NCI-H526 (cell line): ENCODE measurements at places on chromosomes 3 and 15.
A peak's percentile ranks its signal among the peaks of the same experiment; 100 is the strongest.

GRCh38 chr15:40002295-40002694, 36.7 kb downstream of the SRP14 start:
- peak; percentile 97 for DNase-seq

DNA sequence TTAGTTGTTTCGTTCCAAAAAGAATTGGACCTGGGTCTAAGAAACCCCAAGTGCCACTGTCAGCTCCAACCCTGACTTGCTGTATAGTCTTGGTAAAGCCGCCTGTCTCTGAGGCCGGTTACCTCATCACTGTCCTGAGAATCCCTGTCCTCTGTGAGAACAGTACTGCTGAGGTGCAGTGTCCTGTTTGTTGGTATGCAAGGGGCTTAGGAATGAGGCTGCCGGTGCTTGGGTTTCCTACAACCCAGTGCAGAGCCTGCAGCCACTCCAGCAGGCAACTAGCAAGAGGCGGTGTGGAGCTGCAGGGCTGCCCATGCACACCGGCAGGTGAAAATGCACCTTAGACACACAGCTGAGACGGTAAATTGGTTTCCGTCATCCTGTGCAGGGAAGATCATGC, 52.0 kb upstream of the ATG7 start:
- no peak for DNase-seq

- DNase-seq: no peak
Observed at GRCh38 chr3:48428088-48428571, 1.8 kb downstream of the PLXNB1 start.

DNA sequence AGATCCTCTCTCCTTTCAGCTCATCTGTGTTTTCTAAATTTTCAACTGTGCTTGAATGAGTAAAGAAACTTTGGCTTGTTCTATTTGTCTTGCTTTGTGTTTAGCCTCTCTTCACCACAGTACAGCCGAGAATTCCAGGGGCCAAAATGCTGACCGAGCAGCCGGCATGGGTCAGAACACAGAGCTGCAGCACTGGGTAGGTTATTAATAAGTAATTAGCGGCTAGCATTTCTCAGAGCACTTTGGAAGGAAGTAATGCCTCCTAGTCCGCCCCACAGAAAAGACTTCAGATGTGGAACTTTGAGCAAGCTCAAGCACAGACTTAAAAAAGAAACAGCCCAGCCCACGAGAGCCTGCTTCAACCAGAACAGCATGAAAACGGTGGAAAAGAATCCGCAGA, 343.9 kb downstream of the ARRDC4 start:
- no peak for DNase-seq

GRCh38 chr15:92001307-92001706, 147.8 kb downstream of the SLCO3A1 start:
- no peak for DNase-seq

DNA sequence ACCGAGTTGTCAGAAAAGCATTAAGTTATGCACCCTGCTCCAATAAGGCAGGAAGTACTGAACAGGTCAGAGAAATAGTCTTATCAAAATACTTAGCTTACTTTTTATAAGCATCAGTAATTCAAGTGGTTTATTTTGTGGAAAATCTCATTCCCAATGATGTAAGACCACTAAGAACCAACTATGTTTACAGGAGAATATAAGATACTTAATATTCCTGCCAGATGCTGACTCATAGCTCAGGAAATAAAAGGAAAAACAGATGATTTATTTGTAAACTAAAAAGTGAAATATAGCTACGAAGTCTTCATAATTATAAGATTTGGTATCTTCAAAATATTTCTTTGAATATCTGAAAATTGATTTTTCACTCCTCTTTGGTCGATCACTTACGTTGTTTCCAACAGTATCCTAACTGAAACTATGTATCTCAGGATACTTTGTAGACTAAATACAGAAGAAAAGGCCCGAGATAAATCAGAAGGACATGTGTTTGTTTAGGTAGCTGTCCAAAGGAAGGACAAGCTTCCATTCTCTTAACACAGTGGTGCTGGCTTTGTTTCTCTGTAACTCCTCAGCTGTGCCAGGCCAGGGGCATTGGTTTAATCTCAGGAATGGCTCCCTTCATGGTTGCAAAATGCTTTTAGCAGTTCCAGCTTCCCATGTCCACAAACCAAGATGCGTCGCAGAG, 295.8 kb downstream of the GBE1 start:
- DNase-seq: no peak

- DNase-seq: no peak
Observed at GRCh38 chr3:33364531-33365128, 75.6 kb downstream of the UBP1 start.

DNA sequence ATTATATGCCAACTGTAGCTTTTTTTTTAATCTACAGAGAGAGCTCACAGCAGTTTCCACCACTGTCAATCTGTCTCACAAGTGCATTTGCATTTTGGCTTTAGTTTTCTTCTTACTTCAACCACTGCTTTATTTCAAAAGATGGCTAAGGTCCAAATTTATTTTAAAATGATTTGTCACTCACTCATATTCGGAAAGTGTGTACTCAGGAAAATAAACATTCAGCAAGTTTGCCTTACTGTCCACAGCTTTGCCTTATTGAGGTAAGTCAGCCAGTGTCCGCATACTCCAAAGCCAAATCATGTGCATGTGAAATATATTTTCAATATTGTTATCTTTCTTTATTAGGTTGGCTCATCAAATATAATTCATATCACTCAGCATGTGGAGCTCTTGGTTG, 240.7 kb upstream of the ARHGEF26 start:
- no peak for DNase-seq

DNA sequence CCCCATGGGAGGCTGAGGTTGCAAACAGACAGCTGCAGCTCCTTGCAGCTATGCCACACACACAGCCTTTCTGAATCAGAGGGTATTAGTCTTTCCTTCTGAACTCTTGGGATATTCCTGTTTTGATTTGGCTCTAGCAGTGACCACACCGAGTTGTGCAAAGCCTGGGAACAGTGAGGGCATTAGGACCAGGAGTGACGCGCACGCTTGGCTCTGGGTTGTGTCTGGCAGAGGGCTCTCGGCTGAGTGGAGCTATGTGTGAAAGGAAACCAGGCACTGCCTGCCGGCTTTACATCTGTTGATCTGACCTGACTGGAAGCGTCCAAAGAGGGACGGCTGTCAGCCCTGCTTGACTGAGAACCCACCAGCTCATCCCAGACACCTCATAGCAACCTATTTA, at the start of gene GALNT15:
TSS of gene GALNT15 (plus strand) at position 292 of the 400 bp plus-strand sequence. CDS start 472 bp downstream, outside the sequence.
- no peak for DNase-seq

DNA sequence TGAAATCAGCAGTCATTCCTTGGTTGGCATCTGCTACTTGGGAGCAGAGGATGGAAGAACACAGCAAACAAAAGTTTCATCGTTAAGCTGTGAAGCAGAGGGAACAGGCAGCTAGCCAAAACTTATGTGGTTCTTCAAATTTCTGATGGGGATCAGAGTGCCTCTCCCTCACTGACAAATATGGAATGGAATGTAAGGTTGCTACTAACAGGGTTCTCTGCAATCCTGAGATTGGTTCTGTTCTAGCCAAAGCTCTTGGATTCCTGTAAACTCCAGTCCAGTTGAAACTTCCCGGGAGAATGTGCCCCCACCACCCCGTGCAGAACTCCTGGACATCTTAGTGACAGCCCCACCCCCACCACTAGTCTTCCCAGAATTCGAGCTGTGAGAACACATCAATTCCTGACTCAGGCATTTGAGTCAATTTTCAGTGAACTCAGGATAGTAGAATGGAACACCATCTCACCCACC, 55.9 kb upstream of the PHLDB2 start:
- DNase-seq: no peak

DNA sequence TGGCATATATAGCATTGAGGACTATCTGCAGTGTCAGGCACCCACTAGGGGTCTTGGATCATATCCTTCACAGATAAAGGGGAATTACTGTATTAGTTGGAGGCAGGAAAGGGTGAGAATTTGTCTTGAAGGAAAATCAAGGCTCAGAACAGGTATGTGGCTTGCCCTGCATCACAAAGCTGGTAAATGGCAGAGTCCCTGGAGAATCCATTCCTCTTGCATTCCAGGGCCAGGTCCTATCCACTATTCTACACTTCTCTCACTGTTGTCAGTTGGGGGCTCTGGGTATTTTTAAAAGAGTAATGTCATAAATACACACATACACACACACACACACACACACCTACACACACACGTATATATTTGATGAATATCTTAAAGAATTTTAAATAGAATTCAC, 19.8 kb upstream of the FGF12 start:
- DNase-seq: no peak

GRCh38 chr15:78993931-78994530, 49.2 kb upstream of the CTSH start:
- no peak for DNase-seq

DNA sequence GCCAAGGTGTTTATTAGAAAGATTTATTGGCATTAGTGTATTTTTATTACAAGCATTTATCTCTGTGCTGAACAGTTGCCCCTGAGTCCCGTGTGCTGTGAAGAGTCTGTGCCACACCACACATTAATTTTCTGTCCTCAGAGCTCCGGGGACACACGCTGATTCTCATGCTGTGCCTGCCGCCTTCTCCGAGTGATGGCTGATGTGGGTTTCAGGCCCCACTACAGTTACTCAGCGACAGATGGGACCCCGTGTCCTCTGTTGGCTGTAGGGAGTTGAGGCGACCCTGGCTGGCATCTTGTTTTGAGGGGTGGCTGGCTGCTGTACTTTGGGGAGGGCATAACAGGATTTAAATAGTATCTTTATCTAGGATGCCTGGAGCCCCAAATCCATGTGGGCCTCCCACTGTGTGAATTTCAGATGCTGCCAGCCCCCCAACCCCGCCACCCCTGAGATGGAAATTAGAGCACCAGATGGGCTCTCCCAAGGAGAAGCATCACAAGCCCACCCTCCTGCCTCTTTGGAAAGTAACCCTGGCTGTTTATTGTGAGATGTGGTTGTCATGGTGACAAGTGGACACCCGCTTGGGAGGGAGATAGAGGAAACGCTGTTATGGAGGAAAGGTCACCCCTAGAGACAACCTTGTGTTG, 185.6 kb downstream of the APBA2 start:
- DNase-seq: no peak

- no peak for DNase-seq
Observed at GRCh38 chr15:62440362-62441105, 275.4 kb upstream of the C2CD4B start.

GRCh38 chr3:89216016-89216739, 108.8 kb downstream of the EPHA3 start:
- no peak for DNase-seq

DNA sequence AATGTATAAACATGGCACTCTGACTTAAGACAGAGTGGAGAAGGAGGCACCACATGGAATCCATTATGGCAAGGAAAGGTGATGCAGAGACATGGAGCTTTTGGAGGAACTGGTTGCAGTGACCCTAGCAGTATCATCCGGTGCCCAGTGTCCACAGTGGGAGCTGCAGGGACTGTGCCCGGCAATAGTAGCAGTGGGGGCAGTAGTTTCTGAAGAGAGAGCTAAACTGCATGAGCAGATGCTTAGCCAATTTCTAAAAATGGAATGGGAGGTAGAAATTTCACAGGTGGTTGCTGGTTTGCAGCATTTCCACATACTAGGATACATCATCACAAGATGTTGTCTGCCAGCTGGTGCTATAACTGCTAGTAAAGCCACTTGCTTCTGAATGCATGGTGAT, 7.8 kb upstream of the TM2D3 start:
- DNase-seq: no peak

DNA sequence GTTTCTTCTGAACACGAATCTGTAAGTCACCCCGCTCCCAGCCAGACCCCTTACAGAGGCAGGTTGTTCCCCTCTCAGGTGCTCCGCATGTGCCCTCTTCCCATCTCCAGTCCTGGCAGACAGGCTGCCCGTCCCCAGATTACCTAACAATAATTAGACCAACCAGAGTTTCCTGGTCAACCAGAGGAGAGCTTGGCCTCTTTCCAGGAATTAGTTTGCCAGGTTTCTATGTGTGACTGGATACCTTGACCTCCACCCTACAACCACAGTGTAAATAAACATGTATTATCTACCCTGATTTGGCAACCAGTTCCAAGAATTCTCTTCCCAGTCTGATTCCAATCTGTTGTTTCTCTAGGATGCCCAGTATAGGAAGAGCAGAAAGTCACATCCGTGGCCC, 178.0 kb upstream of the UMPS start:
- no peak for DNase-seq

- peak; percentile 17 for DNase-seq
Observed at GRCh38 chr3:181727341-181728032, 15.8 kb downstream of the SOX2 start.

GRCh38 chr3:30710017-30710416, 103.6 kb downstream of the TGFBR2 start:
- no peak for DNase-seq

GRCh38 chr3:156583469-156583868, 28.6 kb upstream of the SSR3 start:
- no peak for DNase-seq

- DNase-seq: peak; percentile 20
Observed at GRCh38 chr3:173371848-173372487, 25.6 kb upstream of the NLGN1 start.

DNA sequence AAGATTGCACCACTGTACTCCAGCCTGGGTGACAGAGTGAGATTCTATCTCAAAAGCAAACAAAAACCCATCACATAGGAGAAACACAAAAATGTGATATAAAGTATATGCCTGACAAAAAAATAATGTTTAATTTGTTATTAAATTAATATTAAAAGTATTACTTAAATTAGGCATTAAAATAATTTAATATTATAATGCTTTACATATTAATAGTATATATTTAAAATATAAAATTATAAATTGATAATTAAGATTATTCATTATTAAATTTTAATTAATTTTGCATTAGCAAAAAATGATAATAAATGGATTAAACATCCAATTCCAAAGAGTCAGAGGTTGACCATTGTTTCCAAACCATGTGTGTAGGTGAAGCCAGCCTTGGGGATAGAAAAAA, 22.0 kb upstream of the GABRA5 start:
- DNase-seq: no peak

DNA sequence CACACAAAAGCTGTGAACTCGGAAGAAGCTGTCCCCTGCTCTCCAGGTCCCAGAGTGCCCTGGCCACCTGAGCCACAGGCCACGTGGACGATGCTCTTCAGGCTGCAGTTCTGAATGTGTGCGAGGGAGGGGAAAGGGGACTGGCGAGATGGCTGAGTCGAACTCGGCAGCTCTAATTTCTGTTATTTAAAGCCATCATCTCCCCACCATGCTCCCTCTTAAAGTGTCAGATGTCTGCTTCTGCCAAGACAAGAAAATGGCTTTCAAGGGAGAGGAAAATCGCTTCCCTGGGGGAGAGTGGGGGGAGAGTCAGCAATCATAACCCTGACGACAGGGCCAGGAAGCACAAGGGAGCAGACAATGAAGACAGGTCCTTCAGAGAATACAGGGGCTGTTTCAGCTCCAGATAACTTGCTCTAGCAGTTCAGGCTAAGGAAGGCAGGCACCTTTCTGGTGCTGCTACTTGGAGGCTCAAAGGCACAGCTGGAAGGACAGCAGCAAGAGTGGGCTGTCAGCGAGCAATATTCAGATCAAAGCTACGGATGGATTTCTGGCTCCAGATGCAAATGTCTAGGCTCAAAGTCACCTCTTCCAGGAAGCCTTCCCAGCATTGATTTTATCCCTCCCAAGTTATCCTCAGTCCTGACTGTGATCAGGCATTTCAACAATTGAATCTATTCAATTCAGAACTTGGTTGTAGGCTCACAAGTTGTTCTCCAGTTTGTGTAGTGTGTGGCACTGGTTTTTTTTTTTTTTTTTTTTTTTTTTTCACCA, 15.5 kb upstream of the CCDC33 start:
- DNase-seq: no peak
